H9 (cell line): ENCODE measurements at places on chromosomes 13 and 19.

GRCh38 chr13:34750078-34750931, 191.8 kb upstream of the NBEA start:
- H3K4me3 ChIP-seq = peak overlapping the region; percentile 53
- no peaks in the 10 kb centered on the region for H3K27me3 ChIP-seq
- peak; percentile 62 for DNase-seq
- H3K36me3 ChIP-seq = peaks cover 2% of the 10 kb centered on the region
- no peak overlapping the region for H3K27ac ChIP-seq

DNA sequence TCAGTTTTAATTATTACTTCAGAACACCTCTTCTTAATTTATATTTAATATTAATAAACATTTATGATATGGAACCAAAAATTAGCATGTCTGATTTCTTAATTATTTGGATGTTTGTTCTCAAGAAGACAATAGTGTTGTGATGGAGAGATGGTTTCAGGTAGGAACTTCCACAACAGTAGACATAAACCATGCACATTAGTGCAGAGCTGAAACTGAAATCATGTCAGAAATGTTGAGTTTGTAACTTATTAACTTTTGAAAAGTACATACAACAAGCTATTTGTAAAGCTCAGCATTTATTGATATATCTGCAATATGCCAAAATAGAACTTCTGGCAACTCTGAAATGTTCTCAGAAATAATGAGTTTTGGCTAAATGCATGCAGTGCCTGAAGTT, 11.8 kb upstream of the EDNRB start:
- H3K27me3 ChIP-seq = no peaks in the 10 kb centered on the region
- no peak for DNase-seq
- no peak overlapping the region for H3K4me3 ChIP-seq
- peaks cover 5% of the 10 kb centered on the region for H3K36me3 ChIP-seq

GRCh38 chr13:46595136-46595884, 42.3 kb downstream of the LRCH1 start:
- no peaks in the 10 kb centered on the region for H3K36me3 ChIP-seq
- no peaks in the 10 kb centered on the region for H3K27me3 ChIP-seq
- no peak overlapping the region for H3K27ac ChIP-seq
- H3K4me1 ChIP-seq = 0 out of 2 replicates have a peak, but pooled peaks cover 1% of the 10 kb centered on the region
- DNase-seq = no peak
- H3K4me3 ChIP-seq = no peak overlapping the region

- H3K36me3 ChIP-seq = peaks cover 3% of the 10 kb centered on the region
- H3K27me3 ChIP-seq = no peaks in the 10 kb centered on the region
- no peak overlapping the region for H3K4me3 ChIP-seq
- no peaks in the 10 kb centered on the region for H3K4me1 ChIP-seq
- H3K27ac ChIP-seq = no peak overlapping the region
These were observed 27.3 kb upstream of the SPATA13 start for GRCh38 chr13:24133021-24133795.

GRCh38 chr13:83940742-83941141, 58.5 kb upstream of the SLITRK1 start:
- H3K4me1 ChIP-seq = peaks cover 2% of the 10 kb centered on the region; the same call in 1 of the 2 replicates
- no peak overlapping the region for H3K4me3 ChIP-seq
- H3K36me3 ChIP-seq = peaks cover 27% of the 10 kb centered on the region
- no peak overlapping the region for H3K27ac ChIP-seq
- DNase-seq = no peak
- no peaks in the 10 kb centered on the region for H3K27me3 ChIP-seq

DNA sequence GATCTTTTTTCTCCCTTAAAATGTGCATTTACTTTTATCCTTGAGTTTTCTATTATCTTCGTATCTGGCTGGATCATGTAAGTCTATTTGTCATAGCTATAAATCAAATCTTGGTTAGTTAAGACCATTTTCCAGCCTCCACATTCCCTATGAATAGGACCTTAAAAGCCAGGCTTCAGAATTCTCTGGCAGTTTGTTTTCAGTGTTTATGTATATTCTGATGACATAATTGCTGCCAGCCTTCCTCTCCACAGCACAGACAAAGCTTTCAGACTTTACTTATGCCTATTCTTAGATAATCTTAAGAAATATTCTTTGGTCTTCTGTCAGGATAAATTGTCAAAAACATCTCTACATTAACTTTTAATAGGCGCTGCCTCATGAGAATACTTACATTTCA, 870.8 kb upstream of the SPRY2 start:
- DNase-seq = no peak
- no peak overlapping the region for H3K4me3 ChIP-seq
- no peaks in the 10 kb centered on the region for H3K27me3 ChIP-seq
- H3K4me1 ChIP-seq = no peaks in the 10 kb centered on the region
- H3K36me3 ChIP-seq = no peaks in the 10 kb centered on the region
- H3K27ac ChIP-seq = no peak overlapping the region

DNA sequence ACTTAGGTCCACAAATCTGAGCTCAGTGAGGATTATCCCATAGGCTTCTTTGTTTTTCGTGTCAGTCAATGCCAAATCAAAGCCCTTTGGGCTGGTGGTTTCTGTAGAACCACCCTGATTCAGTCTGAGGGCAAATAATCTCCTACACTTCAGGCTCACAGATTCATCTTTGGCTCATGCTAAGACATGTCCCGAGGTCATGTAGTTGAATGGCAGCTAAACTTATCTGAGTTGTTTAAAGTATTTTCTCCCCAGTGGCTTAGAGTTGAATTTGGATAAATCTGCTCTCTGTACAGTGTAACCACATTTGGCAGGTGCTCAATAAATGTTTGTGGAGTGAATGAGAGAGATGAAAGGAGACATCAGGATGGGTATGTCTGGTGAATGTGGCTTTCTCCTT, 13.1 kb upstream of the SLC25A42 start:
- no peak overlapping the region for H3K4me3 ChIP-seq
- no peaks in the 10 kb centered on the region for H3K4me1 ChIP-seq
- H3K27ac ChIP-seq = no peak overlapping the region
- H3K36me3 ChIP-seq = peaks cover 86% of the 10 kb centered on the region

DNA sequence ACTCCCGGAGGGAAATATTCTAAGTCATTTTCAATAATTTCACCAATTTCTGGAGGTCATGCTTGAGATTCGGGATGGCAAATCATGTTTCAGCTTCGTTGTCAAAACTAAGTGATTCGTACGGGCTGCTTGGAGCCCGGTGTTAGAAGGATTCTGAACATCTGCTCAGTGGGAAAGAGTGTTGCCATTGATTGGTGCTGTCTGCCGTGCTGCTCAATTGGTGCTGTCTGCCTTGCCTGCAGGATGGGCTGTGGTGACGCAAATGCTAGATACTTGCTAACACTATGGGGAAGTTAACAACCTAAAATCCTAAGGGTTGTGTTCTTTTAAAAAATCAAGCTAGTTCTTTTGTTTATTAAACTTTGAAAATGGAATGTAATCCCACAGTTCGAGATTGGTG, 17.3 kb upstream of the CACNG8 start:
- no peaks in the 10 kb centered on the region for H3K27me3 ChIP-seq
- peak overlapping the region; percentile 58 for H3K4me3 ChIP-seq
- H3K4me1 ChIP-seq = peaks cover 4% of the 10 kb centered on the region; the same call in 1 of the 2 replicates
- H3K27ac ChIP-seq = no peak overlapping the region

DNA sequence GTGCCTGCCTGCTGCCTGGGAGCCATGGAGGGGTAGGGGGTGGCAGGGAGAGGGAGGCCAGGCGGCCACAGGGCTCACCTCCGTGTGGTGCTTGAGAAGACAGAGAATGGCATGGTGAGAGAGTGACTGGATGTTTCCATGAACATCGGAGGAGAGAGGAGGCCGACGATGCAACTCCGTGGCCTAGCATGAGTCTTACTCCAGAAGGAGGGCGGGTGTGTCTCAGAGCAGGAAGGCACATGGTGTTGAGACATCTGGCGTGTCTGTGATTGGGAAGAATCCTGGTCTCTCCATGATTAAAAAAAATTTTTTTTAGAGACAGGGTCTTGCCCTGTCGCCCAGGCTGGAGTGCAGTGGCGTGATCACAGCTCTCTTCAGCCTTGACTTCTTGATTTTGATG, 5.1 kb downstream of the IRGC start:
- H3K36me3 ChIP-seq = no peaks in the 10 kb centered on the region
- no peak for DNase-seq
- no peaks in the 10 kb centered on the region for H3K27me3 ChIP-seq
- H3K27ac ChIP-seq = no peak overlapping the region

DNA sequence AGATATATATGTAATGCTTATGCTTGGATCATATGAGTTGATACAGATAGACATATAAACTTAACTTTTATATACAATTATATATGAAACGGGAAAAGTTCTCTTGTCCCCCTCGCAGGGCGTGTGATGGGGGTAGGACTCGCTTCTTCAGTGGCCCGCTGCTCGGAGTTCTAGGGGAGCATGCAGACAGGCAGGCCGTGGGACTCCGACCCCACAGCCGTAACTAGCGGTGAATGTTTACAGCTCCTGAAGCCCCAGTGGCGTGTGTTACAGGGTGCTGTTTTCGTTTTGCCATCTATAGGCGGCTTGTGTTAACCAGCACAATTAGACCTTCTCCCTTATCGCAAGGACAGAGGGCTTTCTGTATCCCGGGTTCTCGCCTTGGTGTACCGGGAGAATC, 1899.8 kb downstream of the PCDH9 start:
- H3K36me3 ChIP-seq = no peaks in the 10 kb centered on the region
- H3K27ac ChIP-seq = no peak overlapping the region
- H3K27me3 ChIP-seq = no peaks in the 10 kb centered on the region
- H3K4me3 ChIP-seq = no peak overlapping the region
